ENCODE measurements at places on chromosomes 5 and 9.
A peak's percentile ranks its signal among the peaks of the same experiment; 100 is the strongest.

DNA sequence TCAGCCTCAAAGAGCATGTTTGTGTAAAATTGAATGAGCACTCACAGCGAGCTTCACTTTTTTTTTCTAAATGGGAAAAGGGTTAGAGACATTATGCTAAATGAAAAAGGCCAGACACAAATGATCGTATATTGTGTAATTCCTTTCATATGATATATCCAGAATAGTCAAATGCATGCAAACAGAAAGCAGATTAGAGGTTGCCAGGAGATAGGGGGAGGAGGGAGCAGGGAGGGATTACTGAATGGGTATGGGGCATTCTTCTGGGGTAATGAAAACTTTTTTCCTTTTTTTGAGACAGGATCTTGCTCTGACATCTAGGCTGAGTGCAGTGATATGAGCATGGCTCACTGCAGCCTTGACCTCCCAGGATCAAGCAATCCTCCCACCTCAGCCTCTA is 47.1 kb downstream of the DMAC1 start:
- DNase-seq, result no peak

DNA sequence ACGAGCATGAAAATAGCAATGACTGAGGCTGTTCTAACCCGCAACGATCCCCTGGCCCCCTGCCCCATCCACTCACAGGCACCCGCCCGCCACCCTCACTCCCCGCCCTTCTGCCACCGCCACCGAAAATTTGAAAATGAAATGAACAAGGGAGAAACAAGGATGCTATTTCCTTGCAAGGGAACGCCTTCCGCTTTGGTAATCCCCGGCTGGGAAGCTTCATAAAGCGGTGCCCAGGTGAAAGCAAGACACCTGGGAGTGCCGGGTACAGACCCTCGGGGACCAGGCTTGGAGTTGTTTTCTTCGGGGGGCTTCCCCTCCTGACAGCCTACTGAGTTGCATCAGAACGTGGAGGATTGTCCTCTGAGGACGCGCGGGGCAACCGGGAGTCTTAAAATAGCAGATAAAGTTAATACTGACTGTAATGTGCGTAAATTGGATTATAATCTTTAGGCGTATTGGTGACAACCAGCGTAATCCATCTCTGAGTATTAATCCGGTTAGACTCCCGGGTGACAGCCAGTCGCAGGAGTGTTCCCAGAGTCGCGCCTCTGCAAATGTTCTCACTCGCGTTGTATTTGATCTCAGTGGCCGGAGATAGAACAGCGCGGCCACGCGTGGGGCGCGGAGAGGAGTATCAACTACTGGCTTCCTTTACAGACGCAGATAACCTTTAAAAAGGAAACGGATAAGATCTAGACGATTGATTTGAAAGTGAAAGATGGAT is 885 bp upstream of the MLLT3 start:
- peak; percentile 74 for DNase-seq

GRCh38 chr9:110389148-110389750 is 51.6 kb upstream of the TXNDC8 start:
- DNase-seq, result no peak

- no peak for DNase-seq
These were observed 10.9 kb downstream of the SEMA5A start for GRCh38 chr5:9534881-9535517.

DNA sequence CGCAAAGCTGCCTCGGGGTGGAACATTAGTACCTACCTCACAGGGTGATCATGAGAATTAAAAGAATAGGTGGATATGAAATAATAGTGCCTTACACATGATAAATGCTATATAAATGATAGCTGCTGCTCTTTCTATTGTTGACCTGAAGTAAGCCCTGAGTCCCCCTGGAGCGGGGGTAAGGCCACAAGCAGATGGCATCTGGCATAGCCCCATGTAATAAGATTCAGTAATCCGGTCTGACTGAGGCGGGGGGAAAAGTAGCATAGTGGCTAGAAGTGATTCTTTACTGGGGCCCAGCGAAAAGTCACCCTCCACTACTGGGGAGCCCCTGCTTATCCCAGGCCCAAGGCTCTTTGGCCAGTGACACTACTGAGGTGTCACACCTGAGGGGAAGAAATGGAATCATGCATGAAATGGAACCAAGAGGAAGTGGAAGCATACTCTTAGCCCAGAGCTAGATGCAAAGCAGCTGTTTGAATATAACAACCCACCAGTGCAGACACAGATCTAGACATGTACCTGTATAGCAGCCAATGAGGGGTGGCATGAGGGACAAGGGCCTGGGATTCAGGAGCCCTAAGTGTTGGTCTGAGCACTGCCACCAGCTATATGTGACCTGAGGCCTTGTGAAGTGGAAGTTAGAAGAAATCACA is 16.1 kb upstream of the FGFR4 start:
- no peak for DNase-seq

DNA sequence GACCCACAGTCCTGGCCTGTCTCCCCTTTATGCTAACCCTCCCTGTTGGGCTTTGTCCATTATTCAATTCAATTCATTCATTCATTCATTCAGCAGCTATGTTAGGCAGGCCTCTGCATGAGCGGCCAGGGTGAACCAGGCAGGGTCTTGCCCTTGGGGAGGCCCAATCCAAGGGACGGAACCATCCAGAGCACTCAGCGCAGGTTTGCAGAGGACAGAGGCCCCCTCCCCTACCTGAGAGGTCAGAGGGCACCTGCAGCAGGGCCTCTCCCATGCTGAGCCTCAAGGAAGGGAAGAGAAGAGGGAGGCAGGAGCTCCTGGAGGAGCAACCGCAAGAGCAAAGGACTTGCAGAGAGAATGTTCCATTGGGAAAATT is 61.4 kb downstream of the C9orf50 start:
- no peak for DNase-seq

DNA sequence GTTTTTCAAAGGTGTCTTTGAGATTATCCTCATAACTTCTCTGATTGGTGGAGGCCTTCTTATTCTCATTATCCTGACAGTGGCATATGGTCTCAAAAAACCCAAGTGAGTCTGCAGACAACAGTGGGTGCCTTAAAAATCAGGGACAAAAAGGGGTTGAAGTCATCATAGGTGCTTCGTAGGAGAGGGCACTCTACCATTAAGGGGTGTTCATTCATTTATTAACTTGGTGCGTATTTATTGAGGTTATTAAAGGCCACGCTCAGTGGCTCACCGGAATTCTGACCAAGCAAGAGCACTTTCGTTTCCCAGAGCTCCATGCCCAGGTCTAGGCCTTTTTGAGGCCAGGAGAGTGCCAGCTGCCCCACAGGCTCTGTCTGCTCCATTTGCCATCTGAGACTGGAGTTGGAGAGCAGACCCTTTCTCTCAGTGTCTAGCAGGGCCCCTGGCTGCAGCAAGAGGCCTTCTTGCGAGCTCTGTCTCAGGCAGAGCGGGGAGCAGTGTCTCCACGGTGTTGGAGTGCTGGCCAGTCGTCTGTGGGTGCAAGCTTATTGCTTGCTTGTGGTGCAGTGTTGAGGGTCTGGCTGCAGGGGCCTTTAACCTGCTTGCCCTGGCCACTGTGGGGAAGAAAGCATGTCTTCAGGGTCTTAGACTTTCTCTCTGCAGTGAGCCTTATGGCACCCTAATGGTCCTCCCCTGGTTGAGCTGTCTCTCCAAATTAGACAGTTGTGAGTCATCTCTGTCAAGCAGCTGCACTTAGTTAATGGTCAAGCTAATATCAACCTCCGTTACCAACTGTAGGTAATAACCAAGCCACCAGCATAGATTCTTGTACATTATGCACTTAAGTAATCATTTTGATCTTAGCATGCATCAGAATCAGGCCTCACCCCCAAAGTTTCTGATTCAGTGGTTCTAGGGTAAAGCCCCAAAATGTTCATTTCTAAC is 62.6 kb downstream of the IL31RA start:
- no peak for DNase-seq

DNA sequence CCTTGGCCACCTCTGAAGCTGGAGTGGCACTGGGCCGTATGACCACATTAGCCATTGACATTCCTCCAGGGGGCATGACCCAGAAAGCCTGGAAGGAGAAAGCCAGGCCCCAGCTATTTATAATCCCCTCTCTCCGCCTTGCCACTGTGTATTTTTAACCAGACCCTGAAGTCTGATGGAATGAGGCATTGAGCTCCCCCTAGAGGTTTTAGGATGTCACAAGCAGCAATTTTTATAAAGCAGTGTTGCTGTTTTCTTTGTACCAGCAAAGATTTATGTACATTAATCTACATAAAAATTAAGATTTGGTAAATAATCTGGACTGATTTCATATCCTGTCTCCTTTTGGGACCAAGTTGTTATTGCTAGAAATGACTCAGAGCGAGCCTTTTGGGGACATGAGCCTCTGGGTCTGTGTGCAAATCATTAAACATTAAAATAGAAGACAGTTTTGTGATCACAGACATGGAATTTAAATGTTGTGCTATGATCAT is 127.1 kb downstream of the TRIO start:
- DNase-seq, result no peak

GRCh38 chr9:90546200-90546599 is 96.4 kb downstream of the DIRAS2 start:
- DNase-seq, result no peak

DNA sequence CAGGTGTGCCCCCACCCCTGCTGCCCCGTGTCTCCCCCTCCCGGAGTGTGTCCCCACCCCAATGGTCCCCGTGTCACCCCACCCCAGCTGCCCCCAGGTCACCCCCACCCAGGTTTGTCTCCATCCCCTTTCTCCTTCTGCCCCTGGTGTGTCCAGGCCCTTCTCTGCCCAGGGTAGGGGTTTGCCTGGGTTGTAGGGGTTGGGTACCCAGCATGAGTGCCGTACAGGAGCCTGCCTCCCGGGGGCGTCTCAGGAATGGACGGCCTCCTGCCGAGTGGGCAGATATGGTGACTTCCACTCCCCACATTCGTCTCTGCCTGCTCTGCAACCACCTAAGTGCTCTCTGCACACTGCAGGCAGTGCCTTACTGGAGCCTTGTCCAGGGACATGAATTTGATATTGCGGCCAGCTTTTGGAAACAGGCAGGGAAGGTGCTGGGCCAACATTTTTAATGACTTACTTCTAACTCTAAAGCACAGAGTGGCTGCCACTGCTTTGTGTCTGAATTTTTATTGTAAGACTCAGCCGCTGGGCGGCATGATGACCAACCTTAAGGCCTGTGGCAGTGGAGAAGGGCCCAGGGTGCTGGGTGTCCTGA is 6.7 kb downstream of the LRRC14B start:
- DNase-seq, result no peak

- DNase-seq, result no peak
These were observed 10.4 kb upstream of the TRIM14 start for GRCh38 chr9:98129451-98129881.

DNA sequence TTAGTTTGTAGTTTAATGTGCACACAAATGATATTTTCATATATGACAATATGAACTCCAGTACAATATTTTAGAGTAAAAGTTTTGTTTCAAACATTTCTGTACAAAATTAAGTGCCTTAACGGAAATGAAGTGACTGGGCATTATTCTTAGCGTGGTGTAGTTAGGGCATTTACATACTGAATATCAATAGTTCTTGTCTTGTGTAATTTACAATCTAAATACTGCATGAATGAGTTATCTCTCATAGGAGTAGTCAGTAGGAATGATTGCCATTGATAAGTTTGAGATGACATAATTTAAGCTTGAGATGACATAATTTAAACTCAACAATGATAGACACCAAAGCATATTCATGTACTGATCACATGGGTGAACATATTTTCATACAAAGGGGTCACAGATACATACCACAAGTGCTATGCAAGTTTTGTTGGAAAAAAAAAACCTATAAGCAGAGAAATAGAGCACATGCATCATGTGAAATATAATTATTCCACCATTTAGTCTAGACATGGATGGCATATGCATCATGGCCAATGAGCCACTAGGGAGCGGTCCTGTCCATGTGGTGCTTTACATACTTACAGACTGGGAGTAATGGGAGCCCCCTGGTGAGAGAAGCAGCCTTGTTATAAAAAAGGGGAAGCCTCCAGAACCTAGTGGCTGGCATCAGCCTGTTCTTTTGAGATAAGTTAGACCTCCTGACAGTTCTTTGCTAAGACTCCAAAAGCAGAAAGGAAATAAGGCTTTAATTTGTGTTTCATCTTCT is 1523.9 kb downstream of the MAT2B start:
- DNase-seq, result no peak

GRCh38 chr5:1997640-1998347 is 115.1 kb upstream of the IRX4 start:
- no peak for DNase-seq

DNA sequence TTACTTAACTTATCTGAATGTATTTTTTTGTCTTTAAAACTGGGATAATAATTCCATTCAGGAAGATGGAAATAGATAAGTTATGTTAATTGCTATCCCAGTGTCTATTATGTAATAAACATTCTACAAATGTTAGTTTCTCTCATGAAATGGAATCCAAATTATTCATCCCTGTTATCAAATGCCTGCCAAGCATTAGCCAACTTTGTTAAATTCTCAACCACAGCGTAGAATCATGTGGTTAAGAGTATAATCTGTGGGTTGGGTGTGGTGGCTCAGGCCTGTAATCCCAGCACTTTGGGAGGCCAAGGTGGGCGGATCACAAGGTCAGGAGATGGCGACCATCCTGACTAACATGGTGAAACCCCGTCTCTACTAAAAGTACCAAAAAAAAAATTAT is 912.9 kb upstream of the SEMA6A start:
- DNase-seq, result no peak

- peak; percentile 36 for DNase-seq
These were observed 48.7 kb downstream of the FBXW11 start for GRCh38 chr5:171957591-171958251.

- no peak for DNase-seq
These were observed 2.0 kb upstream of the SMIM27 start for GRCh38 chr9:32550150-32550561.

DNA sequence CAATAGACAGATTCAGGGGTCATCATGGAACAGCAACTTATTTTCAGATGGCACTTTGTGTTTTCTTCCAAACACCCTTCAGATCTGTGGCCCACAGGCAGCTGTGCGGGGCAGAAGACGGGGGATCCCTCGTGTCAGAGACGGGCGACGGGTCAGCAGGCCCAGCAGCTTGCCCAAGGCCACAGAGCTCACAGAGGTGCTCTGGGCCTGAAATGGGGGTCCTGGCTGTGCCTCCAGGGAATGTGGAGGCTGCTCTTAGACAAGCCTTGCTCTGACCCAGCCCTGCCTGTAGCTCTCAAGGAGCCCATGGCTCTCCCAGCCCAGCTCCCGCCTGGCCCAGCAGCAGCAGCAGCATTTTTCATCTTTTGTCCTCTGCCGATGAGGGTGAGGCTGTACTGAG is 40.9 kb upstream of the SARDH start:
- no peak for DNase-seq

DNA sequence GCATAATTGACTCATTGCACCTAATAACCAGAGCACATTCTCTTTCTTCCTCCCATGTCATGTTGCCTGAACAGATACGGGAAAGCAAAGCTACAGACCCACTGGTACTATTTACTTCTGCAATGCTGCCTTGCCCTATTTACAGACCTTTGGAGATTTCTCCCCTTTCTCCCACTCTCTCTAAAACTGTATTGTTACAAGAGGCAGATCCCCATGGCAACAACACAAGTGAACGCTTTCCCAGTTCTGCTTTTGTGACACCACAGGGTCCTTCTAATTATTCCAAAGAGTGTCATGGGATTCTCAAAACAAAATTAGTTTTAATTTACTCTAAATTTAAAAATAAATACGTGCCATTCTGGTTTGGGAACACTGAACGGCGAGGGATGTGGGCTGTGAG is 104.7 kb downstream of the KCTD16 start:
- DNase-seq, result no peak

All from activated naive CD8-positive, alpha-beta T cell treated with anti-CD3 and anti-CD28 coated beads, Interleukin-2, amount 10 ng/mL, durations not matched to agents 7 days and 5 days (primary cell).